ENCODE measurements at places on chromosomes 6 and 20.

DNA sequence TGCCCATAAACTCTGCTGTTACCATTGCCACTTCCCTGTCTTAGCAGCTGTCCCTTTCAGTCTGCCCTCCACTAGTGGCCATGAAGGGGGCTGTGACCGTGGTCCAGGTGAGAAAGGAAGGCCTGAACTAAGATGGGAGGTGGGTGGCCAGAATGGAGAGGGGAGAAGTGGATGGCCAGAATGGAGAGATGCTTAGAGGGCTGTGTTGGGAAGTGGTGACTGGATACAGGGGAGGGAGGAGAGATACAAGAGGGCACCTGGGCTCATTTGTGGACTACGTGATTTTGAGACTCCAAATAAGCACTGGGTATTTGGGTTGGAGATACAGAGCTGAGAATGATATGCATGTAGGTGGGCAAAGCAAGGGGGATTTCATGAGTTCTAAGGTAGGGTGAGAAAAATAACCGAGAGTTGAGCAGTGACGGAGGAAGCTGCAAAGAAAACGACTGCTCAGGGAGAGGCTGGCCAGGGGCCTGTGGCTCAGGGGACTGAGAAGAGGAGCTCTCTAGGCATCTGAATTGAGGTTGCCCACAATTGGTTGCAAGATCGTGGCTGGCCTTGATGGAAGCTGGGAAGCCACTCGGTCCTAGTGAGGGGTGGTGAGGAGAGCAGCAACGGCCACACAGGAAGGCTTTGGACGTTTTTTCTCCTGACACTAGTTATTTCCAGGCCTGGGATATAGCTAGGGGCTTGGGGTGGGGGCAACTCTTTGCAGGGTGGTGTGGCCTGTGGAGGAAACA is 36.9 kb downstream of the PANK2 start:
- no peak for DNase-seq

DNA sequence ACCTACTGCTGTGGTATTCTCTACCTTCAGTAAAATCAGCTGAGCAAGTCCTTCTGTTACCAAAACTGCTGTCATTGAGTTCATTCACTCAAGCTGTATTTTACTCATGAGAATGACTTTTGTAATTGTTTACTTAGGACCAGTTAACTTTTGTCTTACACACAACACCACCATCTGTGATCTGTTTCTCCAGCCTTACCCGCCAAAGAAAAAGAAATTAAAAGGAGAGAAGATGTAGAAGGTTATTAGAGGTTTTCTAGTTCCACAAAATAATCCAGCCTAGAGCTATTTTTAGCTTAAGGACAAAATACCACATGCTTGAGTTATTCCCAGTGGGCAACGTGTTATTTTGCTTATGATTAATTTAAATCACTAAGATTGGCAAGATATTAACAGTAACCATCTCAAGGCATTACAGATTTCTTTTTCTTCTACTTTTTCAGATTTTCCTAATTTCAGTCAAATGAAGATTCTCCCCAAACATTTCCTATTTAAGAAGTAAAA is 38.2 kb downstream of the FAM8A1 start:
- DNase-seq: no peak

DNA sequence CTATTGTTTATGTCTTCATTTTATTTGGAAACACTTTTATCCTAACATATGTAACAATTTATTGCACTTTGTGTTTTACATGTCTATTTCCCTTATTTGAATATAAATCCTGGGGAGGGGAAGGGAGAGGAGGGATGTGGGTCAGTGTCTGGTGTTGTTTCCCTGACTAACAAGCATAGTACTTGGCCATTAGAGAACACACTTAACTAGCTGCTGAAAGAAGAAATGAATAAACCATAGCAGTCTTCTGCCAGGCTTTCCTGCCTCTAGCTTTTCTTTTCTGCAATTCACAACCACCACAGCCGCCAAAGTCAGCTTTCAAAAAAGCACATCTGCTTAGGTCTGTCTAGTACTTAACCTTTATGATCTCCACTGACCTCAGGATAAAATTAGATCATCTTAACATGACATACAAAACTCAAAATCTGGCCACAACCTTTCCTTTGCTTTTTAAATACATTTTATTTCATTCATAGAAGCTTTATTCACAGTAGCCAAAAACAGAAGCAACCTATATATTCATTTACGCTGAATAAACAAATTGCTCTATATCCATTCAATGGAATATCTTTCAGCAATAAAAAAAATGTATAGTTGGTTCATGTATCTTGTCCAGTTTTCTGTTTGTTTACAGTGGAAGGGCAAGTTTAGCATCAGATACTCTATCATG is 16.3 kb downstream of the PDSS2 start:
- no peak for DNase-seq

DNA sequence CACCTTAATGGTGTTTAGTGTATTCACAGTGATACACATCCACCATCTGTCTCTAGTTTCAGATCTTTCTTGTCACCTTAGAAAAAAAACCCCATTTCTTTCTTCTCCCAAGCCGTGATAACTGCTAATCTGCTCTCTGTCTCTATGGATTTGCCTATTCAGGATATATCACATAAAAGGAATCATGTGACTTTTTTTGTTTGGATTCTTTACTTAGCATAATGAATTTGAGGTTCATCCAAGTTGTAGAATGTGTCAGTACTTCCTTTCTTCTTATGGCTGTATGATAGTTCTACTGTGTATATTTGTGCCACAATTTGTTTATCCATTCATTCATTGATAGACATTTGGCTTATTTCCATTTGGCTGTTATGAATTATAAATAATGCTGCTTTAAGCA is 57.1 kb downstream of the ITCH start:
- DNase-seq: no peak

GRCh38 chr6:136317021-136317694 is 27.5 kb upstream of the BCLAF1 start:
- peak; percentile 66 for DNase-seq

GRCh38 chr20:41223112-41223511 is 85.8 kb downstream of the PLCG1 start:
- no peak for DNase-seq

DNA sequence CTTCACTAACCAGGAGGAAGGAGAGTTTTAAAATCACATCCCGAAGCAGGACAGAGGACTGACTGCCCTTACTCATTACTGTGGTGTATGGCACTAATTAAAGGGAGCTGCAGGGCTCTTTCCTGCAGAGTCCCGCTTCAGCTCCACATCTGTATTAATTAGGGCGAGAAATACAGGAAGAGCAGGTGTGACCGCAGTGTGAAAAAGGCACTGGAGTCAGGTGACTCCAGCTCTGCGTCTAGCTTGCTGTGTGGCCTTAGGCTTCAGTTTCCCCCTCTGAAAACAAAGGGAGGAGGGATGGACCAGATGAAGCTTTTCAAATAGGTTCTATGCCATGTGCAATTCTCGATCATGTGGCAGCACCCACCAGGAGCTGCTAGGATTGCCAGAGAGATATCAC is 34.0 kb downstream of the KIAA1755 start:
- DNase-seq: no peak

DNA sequence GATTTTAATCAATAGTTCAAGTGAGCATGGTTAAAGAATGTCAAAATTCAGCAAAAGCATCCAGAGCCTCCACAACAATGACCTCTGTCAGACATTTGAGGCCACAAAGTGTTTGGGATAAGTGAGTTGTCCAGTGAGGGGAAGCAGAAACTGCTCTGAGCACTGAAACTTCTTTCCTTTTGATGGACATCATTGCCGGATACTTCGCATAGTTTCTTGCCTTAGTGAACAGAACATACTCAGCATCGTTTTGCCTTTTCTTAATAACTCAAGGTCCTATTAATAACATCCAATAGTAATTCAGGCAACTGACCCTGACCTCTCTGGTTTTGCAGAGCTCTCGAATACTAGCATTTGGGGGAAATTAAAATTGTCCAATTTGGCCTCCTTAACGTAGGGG is 78.6 kb downstream of the EDN3 start:
- DNase-seq: no peak

DNA sequence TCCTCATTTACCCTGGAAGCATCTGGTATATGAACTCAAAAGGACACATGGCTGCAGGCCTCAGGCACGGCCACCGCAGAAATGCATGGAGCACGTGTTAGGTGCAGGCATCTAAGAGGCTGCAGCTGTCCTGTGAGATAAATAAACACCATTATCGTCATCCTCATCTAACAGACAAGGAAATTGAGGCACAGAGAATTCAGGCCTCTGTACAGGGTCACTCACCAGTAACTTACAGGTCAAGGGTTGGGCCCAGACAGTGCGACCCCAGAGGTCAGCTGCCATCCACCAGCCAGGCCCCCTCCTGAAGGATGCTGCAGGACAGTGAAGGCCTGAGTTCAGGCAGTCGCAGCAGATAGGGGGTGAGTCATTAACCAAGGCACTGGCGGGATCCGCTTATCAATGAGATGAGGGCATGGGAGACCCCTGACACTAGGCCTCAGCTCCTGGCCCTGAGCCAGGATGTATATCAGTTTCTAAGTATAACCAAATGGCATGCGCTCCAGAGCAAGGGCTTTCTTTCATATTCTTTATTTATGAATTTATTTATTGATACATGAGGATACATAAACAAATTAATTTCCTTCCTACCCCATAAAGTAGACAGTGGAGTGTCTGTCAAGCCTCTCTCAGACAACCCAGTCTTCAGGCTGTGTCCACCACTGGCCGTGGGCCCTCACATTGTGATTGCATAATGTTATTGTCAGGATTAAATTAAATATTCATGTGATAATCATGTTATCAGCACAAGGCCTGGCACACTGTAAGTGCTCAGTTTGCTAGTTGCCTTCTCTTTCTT is 316.9 kb downstream of the QKI start:
- no peak for DNase-seq

DNA sequence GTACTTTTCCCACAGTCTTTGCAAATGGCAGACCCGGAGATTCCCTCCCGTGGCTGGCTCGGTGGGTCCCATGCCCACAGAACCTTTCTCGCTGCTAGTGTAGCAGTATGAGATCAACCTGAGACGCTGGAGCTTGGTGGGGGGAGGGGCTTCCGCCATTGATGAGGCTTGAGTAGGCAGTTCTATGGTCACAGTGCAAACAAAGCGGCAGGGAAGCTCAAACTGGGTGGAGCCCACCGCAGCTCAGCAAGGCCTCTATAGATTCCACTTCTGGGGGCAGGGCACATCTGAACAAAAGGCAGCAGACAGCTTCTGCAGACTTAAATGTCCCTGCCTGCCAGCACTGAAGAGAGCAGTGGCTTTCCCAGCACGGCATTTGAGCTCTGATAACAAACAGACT is 186.0 kb upstream of the KCNK16 start:
- DNase-seq: no peak
